ENCODE measurements at places on chromosomes 12 and 14. TPM values are rescaled to one million over a fixed set of nuclear protein-coding genes. Genes with fewer than 3 reads are reported as not detected.

Gene RNASE4
- total RNA-seq: 8.1 TPM

GRCh38 chr12:59041241-59042121 lies 121.2 kb upstream of the LRIG3 start:
- peaks cover 16% of the 10 kb centered on the region for H3K4me1 ChIP-seq
- H3K4me3 ChIP-seq: peak overlapping the region; percentile 12
- DNase-seq: peak; percentile 96

DNA sequence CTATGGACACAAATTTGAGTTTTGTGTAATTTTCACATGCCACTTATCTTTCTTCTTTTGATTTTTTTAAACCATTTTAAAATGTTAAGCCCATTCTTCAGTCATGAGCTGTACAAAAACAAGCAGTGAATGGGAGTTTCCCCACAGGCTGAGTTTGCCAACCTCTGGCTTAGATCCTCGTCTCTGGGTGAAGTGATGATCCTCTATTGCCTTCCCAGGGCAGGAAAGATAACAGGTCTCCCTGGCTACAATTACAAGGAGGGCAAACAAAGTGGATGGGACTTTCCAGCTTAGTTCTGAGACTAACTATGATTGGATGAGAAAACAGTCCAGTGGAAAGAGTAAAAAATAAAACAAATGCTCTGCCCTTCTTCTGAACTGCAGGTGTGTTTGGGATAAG lies 203.7 kb downstream of the SPTSSA start:
- H3K36me3 ChIP-seq: no peaks in the 10 kb centered on the region
- H3K4me3 ChIP-seq: no peak overlapping the region
- no peak overlapping the region for H3K27ac ChIP-seq
- H3K27me3 ChIP-seq: peaks cover under 1% of the 10 kb centered on the region
- peak; percentile 15 for DNase-seq

DNA sequence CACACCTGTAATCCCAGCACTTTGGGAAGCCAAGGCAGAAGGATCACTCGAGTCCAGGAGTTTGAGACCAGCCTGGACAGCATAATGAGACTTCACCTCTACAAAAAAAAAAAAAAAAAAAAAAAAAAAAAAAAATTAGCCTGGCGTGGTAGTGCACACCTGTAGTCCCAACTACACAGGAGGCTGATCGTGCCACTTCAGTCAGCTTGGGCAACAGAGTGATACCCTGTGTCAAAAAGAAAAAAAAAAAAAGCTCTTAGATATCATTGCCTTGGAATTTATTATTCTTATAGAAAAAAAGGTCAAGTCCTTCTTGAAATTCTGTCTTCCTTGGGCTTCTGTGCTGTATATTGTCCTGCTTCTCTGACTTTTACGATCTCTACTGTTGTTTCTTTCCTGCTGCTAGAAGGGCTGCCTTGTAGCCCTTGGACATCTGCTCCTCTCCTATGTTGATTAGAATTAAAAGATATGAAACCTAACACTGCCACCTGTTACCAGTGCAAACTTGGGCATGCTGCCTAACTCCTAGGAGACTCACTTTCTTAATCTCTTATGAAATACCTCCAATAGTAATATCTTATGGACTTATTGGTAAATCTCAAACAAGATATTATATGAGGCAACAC lies 5.7 kb downstream of the TMEM19 start:
- no peak overlapping the region for H3K27ac ChIP-seq
- H3K36me3 ChIP-seq: no peaks in the 10 kb centered on the region
- DNase-seq: no peak
- no peaks in the 10 kb centered on the region for H3K27me3 ChIP-seq
- peaks cover 1% of the 10 kb centered on the region for H3K4me1 ChIP-seq

All from IMR-90 (cell line).